Upper lobe of left lung (tissue), 6 donors: ENCODE measurements at places on chromosomes 13 and 19.

DNA sequence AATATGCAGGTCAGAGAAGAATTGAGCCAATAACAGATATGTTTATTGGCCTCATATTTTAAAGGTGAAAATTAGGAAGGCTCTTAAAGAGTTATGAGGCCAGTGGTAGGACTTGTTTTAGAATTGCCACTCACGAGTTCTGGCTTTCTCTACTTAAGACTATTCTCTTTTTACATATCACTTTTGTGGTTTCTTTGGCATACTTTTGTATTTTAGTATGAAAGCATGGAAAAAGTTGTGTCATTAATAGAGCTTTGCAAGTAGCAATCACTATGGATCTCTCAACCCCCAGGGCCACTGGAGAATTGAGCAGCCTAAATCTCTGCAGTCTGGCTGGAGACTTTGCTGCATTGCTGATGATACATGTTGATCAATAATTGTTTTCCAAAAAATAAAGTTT, 64.6 kb upstream of the SOX21 start:
- DNase-seq: no peak

- DNase-seq: no peak
These were observed 2448.7 kb upstream of the PCDH20 start for GRCh38 chr13:63864171-63864902.

DNA sequence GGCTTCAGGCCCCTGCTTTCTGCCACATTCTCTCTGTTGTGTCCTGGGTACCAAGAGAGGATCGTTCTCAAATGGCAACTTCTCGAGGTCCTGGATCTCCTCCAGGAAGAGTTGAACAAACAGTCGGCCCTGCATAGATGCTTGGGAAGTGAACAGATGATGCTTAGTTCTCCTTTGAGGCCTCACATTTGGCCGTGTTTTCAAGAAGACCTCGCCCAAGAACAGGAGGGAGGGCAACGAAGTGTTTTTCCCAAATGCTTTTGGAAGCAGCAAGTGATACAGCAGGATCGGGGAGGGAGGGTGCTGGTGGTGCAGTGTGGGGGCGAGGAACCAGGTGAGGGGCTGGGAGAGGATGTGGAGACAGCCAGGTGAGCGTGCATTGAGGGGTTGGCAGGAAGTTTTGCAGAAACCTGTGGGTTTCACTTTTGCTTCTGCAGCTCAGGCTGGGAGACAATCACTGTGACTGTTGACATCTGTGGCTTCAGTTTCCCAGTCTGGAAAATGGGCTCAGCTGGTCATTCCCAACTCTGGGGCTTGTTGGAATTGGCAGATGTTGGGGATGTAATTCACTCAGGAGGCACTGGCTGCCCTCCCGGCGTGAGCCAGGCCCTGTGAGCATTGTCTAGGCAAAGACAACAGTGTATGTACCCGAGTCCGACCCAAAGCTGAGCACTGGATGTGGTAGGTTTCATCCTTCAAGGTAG, 21.6 kb downstream of the MAST3 start:
- DNase-seq: no peak

GRCh38 chr19:40356681-40357595, 8.4 kb downstream of the PLD3 start:
- no peak for DNase-seq

GRCh38 chr19:2302319-2303210, 5.4 kb downstream of the LINGO3 start:
- peak; percentile 87 for DNase-seq

- no peak for DNase-seq
These were observed 12.5 kb downstream of the POLR1D start for GRCh38 chr13:27634231-27634630.
